ENCODE measurements at places on chromosomes 1 and 21.

GRCh38 chr1:221435504-221435904 lies 306.4 kb downstream of the DUSP10 start:
- peak; percentile 59 for DNase-seq

DNA sequence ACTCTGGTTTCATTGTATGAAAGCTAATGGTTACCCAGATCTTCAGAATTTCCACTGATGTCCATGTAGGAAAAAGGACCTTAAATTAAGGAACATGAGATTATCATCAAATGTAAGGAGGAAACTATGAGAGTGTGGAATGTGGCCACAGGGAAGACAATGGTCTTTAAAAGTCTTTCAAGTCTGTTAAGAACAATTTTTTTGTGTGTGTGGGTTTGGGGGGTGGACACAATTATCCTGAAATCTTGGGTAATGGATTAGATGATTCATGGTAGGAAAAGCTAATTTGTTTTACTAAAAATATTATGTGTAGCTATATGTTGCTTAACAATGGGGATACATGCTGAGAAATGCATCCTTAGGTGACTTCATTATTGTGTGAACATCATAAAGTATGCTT lies 72.9 kb downstream of the PLA2G4A start:
- DNase-seq = no peak

DNA sequence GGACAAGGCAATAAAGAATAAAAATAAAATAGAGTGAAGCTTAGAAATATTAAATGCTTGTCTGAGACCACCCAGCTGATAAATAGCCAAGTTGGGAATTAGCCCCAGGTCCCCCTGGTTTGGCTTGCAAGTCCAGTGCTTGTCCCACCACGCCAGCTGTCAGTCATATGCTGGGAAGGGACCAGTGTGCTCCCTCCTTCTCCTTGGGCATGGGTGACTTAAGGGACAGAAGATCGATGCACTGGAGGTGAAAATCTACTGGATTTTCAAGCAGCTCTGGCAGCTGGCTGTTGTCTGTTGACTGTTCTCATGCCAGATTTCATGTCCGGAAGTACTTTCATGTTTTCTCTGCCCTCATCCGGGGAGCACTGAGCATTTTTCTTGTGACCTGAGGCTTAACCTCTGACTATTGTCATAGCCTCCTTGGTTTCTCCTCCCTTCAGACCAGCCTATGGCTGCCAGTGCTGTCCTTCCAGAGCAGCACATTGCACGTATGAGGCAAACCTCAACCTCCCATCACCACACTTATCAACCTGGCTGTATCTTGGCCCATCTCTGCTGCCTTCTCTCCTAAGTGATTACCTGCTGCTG lies 12.4 kb downstream of the LMOD1 start:
- DNase-seq = no peak

- DNase-seq = peak; percentile 46
Measured at GRCh38 chr1:36836196-36836883, 198.0 kb downstream of the GRIK3 start.

DNA sequence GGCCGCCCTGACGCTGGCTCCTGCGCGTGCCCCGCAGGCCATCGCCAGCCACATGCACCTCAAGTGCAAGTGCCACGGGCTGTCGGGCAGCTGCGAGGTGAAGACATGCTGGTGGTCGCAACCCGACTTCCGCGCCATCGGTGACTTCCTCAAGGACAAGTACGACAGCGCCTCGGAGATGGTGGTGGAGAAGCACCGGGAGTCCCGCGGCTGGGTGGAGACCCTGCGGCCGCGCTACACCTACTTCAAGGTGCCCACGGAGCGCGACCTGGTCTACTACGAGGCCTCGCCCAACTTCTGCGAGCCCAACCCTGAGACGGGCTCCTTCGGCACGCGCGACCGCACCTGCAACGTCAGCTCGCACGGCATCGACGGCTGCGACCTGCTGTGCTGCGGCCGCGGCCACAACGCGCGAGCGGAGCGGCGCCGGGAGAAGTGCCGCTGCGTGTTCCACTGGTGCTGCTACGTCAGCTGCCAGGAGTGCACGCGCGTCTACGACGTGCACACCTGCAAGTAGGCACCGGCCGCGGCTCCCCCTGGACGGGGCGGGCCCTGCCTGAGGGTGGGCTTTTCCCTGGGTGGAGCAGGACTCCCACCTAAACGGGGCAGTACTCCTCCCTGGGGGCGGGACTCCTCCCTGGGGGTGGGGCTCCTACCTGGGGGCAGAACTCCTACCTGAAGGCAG lies 23.4 kb upstream of the ARF1 start:
- no peak for DNase-seq

DNA sequence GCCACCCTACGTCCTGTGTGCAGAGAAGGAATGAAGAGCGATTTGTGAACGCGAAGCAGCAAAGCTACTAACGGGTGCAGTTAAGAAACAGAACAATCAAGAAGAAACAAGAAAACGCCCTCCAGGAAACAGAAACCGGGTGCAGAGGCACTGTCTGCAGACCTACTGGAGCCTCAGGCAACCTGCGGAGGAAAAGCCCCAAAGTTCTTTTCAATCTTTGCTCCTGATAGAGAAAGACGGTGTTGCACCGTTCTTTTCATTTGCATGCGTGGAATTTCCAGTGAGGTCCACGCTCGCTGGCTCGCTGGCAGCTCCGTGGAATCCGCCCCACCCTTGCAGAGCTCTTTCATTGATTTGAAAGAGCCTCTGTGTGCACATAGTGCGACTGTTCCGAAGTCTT lies 37.0 kb upstream of the PDE9A start:
- peak; percentile 24 for DNase-seq

GRCh38 chr1:21874778-21875547 lies 62.1 kb downstream of the HSPG2 start:
- no peak for DNase-seq

GRCh38 chr1:156927215-156928042 lies 7.0 kb downstream of the LRRC71 start:
- peak; percentile 85 for DNase-seq

- no peak for DNase-seq
Measured at GRCh38 chr21:28752131-28752530, 240.5 kb downstream of the LTN1 start.

DNA sequence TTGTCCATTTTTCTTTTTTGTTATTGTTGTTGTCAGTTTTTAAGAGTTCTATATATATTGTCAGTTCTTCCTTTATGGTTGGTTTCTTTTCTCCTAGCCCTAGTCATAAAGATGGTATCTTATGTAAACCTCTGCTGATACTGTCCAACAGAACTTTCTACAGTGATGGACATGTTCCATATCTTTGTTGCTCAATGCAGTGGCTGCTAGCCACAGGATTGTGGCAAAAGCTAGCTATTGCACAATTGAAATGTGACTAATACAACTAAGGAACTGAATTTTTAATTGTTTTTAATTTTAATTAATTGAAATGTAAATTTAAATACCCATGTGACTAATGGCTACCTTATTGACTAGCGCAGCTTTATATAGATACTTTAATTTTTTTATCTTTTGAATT lies 411.8 kb upstream of the PTBP2 start:
- no peak for DNase-seq

DNA sequence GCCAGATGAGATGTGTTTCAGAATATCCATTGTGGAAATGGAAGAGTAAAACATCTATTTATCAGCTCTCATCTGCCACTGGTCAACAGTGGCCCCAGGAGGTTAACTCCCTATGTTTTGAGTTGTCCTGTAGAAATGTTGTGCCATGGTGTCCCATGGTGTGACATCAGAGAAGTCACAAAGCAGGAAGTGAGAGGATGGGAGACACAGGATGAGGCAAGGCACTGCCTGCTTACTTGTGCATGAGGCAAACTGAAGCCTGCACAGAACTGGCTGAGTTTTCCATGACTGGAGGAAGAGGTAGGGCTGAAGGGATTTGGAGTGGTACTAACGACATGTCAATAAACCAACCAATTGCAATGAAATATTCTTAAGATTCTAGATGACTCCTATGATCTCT lies 131.5 kb upstream of the ZNF644 start:
- DNase-seq = no peak

DNA sequence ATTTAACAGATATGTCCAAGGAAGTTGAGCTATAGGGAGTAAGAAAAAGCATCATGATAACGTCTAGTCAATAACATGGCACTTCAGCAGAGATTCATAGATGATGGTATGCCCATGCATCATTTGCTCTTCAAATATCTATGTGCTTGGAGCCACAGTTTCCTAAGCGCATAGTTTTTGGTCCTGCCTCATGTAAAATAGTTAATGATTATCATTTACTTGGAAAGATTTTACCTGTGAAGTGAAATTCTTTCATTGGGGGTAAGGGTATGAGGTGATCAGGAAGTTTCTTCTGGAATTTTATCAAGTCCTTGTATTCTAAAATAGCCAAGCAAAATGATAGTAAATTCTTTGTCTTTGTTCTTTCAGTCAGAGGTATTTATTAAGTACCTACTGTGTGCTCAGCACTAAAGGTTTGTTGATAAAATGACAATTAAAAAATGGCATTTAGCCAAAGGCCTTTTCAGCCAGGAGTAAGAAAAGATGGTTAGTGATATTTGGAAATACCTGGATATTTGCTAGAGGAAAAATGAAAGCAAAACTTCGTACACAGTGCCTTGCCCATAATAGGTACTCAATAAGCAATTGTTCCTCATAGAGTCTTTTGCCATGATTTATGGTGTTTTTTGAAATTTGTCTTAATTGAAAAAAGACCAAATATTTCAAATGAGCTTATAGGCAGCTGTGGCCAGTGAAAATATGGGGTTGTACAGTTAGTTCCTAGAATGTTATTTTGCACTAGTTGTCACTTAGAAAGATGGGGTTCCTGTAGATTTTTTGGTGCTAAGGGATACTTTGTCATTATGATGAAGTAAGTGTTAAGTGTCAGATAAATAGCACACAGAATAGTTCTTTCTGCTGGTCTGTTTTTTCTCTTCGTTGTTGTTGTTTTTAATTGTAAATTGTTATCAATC lies 13.1 kb downstream of the PDIK1L start:
- no peak for DNase-seq

DNA sequence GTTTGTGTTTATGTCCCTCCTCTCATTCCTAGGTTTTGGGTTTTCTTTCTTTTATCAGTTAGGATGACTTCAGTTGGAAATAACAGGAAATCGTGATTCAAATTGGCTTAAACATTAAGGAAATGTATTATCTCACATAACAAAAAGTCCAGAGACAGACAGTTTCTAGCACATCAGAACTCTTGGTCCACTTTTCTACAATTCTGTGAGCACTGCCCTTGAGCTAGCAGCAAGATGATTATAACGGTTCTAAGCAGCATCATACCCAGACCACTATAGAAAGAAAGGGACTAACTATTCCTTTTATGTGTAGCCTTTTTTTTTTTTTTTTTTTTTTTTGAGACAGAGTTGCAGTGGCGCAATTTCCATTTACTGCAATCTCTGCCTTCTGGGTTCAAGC lies 18.9 kb downstream of the FCGR2B start:
- no peak for DNase-seq

GRCh38 chr1:115547696-115548095 lies 94.1 kb upstream of the VANGL1 start:
- no peak for DNase-seq

DNA sequence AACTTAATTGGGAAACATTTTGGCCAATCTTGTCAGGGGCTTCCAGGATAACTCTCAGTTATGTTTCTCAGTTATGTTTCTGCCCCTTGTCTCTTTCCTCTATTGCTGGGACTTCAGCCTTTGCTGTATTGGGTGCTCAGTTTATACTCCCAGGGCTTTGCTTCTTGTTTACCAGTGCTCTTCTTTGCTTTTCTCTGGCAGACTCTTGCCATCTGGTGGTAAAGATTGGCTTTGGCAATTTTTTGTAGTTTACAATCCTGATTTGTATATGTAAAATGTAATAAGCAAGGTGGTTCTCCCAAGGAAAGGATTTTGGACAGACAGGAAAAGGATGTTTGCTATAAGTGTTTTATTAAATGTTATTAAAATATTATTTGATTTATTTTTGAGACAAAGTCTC lies 37.9 kb downstream of the FABP3 start:
- peak; percentile 26 for DNase-seq

DNA sequence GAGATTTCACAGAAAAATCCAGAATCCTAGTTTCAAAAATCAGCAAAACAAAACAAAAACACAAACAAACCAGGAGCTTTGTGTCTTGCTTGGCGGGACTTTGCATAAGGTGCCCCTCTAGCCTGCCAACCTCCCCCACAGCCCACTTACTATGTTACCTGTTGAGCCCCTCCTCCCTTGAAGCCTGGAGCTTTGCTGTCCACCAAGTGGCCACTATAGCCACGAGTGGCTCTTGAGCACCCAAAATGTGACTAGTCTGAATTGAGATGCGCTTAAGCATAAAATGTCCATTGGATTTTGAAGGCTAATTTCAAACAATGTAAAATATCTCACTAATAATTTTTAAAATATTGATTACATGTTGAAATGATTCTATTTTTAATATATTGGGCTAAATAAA lies 12.2 kb downstream of the TFAP2E start:
- DNase-seq = no peak

DNA sequence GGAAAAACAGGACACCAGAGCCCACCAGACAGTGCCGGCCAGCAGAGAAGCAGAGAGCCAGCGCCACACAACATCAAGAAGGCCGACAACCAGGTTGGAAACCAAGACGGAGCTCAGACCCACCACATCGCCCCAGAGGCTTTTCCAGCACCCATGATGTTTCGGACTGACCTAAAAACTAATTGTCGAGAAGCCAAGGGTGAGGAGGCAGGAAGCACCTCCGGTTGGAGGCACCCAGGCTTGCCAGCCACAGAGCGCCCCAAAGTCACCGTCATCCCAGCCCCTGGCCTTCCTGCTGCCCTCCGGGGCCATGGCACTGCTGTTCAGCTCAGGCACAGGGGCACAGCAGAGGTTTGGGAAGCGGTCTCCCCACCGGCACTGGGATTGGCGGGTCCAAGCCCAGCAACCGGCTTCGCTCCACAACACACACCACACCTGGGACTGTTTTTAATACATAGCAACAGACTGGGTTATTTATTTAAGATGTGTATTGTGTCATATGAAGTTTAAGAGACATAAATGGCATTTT lies 67.2 kb downstream of the SLC37A1 start:
- DNase-seq = no peak

DNA sequence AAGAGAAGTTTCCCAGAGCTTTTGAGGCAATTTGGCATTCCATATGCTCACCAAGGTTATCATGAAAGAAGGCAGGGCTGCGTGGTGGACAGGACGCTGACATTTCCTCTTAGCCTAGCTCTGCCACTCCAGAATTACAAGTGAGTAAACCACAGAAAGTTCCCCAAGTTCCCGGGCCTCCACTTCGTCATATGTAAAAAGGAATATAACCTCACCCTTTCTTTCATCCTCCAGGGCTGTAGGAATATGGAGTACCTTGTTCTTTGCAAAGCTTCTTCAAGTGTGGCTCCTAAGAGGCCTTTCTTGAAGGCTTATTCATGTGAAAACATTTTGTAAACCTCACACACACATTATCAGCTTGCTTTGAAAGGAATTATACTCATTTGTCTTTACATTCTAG lies 210.2 kb downstream of the GREM2 start:
- no peak for DNase-seq

- DNase-seq = no peak
Measured at GRCh38 chr1:109266965-109267364, 16.0 kb downstream of the PSRC1 start.
